ENCODE measurements at places on chromosomes 16 and 17.
A peak's percentile ranks its signal among the peaks of the same experiment; 100 is the strongest.

GRCh38 chr16:11303405-11304138 is 22.4 kb upstream of the PRM1 start:
- no peak for DNase-seq

GRCh38 chr16:57593021-57593420 is 35.4 kb upstream of the ADGRG1 start:
- DNase-seq, result no peak

- no peak for DNase-seq
Measured at GRCh38 chr17:11944587-11944986, 52.7 kb downstream of the ZNF18 start.

- no peak for DNase-seq
Measured at GRCh38 chr17:83162035-83162745, 82.8 kb downstream of the METRNL start.

- no peak for DNase-seq
Measured at GRCh38 chr16:10611825-10612342, 31.5 kb upstream of the EMP2 start.

DNA sequence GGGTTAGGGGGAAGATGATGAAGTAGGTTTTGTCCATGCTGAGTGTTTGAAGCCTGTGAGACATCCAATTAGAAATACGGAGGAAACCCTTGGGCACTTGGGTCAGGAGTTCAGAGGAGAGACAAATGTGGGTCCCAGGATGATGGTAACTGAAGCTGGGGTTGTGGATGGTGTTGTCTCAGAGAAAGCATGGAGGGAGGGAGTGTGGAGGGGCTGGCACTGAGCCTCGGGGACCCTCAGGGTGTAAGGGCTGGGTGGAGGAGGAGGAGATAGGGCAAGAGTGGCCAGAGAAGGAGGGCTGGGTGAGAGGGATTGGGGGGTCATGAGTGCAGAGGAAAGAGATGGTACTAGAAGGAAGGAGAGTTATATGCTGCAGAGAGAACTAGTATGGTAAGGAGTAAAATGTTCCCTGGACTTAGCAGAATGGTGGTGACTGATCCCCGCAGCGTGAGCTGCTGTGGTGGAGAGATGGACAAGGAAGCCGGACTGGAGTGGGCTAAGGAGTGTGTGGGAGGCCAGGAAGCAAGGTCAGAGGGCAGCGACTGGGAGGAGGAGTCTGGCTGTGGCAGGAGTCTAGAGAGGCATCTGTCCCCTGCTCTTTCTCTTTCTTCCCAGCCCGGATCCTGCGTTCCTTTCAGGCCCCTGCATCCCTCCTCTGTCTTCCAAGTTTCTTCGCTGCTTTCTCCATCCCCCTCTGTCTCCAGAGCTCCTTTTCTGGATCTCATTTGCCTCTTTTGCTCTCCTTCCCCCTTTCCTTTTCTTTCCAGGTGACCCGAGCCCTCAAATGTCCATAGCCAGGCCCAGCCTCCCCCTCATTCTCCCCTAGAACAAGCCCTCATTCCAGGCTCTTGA is 3.9 kb upstream of the COL1A1 start:
- DNase-seq, result no peak

DNA sequence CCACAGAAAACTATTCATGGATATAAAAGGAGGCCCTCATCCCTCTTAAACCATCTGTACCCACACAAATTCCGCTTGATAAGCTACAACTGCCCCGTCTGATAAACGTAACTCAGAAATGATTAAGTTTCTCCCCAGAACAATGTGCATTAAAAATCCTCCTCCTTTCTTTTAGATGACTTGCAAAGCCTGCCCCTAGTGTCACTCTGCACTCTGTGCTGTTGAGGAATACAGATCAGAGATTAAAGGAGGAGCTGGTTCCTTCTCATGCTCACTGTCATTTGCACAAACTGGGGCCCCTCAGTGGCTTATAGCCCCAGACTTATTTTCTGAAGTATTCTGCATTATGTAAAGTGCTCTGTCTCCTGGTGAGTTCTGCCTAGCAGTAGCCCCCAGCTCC is 33.3 kb downstream of the CDRT15 start:
- no peak for DNase-seq

DNA sequence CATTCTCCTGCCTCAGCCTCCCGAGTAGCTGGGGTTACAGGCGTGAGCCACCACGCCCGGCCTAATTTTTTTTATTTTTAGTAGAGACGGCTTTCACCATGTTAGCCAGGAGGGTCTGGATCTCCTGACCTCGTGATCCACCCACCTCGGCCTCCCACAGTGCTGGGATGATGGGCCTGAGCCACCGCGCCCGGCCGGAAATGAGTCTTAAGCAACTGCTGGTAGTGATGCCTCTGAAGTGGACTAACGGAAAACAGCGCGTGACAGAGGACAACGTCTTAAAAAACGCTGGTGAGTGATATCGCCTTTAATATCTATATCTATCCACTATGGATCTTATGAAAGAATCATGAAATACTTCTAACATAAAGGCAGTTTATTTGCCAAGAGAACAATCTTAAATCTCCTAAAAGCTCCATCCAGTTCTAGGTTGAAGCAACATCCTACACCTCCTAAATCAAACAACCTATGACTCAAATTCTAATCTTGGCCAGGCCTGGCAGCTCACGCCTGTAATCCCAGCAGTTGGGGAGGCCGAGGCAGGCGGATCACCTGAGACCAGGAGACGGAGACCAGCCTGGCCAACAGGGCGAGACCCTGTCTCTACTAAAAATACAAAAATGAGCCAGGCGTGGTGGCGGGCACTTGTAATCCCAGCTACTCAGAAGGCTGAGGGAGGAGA is 69.8 kb downstream of the NXN start:
- DNase-seq, result no peak

DNA sequence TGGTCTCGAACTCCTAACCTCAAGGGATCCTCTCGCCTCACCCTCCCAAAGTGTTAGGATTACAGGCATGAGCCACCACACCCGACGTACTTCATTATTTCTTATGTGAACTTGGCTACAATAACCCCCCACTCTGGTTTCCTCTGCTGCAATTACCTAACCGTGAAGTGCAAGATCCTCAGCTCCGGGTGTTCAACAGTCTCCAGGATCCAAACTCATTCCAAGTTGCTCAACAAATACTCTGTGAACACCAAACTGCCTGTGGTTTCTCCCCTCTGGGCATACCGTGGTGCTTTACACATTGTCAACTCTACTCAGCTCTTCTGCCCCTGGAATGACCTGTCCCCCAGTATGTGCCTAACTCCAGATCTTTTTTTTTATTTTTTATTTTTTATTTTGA is 6.8 kb upstream of the SULT1A1 start:
- DNase-seq, result no peak

DNA sequence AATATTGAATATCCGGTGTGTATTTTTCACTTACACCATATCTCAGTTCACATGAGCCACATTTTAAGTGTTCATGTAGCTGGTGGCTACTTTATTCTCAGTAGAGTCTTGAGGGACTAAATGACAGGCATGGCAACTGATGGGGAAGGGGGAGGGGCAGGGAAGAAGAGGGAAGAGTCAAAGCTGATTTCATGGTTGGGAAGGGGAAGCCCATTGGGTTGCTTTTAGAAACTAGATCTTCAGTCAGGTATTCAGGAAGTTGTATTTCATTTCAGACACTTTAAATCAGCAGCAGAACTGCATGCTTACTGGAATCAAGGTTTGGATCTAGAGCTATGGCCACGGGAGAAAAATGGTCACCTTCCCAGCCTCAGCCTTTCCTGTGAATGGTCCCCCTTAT is 2.9 kb upstream of the WIPI1 start:
- DNase-seq, result no peak

- no peak for DNase-seq
Measured at GRCh38 chr17:45333702-45334092, 16.9 kb upstream of the MAP3K14 start.

GRCh38 chr16:67719048-67719777 is at the start of gene GFOD2:
GFOD2 (minus strand) TSS chr16:67719316; CDS start chr16:67685715, 33,601 bp downstream.
- DNase-seq, result peak; percentile 87

- DNase-seq, result peak; percentile 25
Measured at GRCh38 chr17:50087246-50087911, 7.8 kb upstream of the PDK2 start.
